Adrenal gland (tissue), 19 donors: ENCODE measurements at places on chromosomes 3 and 15. TPM values are rescaled to one million over a fixed set of nuclear protein-coding genes. Genes with fewer than 3 reads are reported as not detected.
A peak's percentile ranks its signal among the peaks of the same experiment; 100 is the strongest.

The MME gene
- 0.88 TPM for polyA plus RNA-seq

GRCh38 chr3:71031914-71032521 lies 551.5 kb downstream of the FOXP1 start:
- no peak for DNase-seq
- H3K4me3 ChIP-seq, result no peak overlapping the region
- H3K27me3 ChIP-seq, result no peaks in the 10 kb centered on the region
- H3K36me3 ChIP-seq, result no peaks in the 10 kb centered on the region
- H3K27ac ChIP-seq, result no peak overlapping the region

GRCh38 chr3:12579905-12580304 lies 23.0 kb downstream of the MKRN2 start:
- H3K4me1 ChIP-seq, result peaks cover 10% of the 10 kb centered on the region
- H3K36me3 ChIP-seq, result peaks cover 69% of the 10 kb centered on the region
- peak; percentile 42 for DNase-seq
- no peak overlapping the region for H3K27ac ChIP-seq
- no peak overlapping the region for H3K4me3 ChIP-seq

DNA sequence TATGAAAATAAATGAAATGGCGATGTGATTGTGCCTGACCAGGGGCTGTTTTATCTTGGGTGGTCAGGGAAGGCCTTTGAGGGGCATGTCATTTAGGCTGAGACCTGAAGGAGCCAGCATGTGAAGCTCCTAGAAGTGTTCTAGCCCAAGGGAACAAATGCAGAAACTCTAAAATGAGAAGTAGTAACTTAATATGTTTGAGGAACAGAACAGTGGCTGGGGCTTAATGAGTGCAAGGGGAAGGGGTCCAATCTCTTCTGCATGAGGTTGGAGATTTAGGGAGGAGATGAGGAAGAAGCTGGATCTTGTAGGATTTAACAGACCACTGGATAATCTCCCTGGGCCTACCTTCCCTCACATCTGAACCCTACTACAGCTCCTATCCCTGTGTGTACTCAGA lies 110.5 kb downstream of the AKAP13 start:
- peaks cover 9% of the 10 kb centered on the region for H3K4me1 ChIP-seq
- no peak overlapping the region for H3K4me3 ChIP-seq
- no peaks in the 10 kb centered on the region for H3K27me3 ChIP-seq
- H3K36me3 ChIP-seq, result no peaks in the 10 kb centered on the region
